Activated naive CD4-positive, alpha-beta T cell treated with anti-CD3 and anti-CD28 coated beads, Interleukin-2, amount 50 U/mL, for 72 hours (primary cell): ENCODE measurements at places on chromosomes 16 and 17. TPM values are rescaled to one million over a fixed set of nuclear protein-coding genes. Genes with fewer than 3 reads are reported as not detected.

EMC8 gene
- total RNA-seq = 31.0 TPM

CES5A gene
- not detected for total RNA-seq

PRDM7 gene
- not detected for total RNA-seq

GRCh38 chr16:58563235-58563634 is 47.9 kb downstream of the SETD6 start:
- no peak for DNase-seq

DRC7 gene
- not detected for total RNA-seq

TMC5 gene
- not detected for total RNA-seq

SLFN5 gene
- 68.2 TPM for total RNA-seq

TLCD2 gene
- total RNA-seq = 0.10 TPM

- DNase-seq = no peak
These were observed 161.0 kb downstream of the FTO start for GRCh38 chr16:53864819-53865493.

GRCh38 chr17:77824780-77825280 is 133.7 kb upstream of the TNRC6C start:
- DNase-seq = no peak

CAPNS2 gene
- not detected for total RNA-seq
